ENCODE measurements at places on chromosomes 13 and 19. TPM values are rescaled to one million over a fixed set of nuclear protein-coding genes. Genes with fewer than 3 reads are reported as not detected.

- no peak for DNase-seq
These were observed 1623.4 kb upstream of the PRR20A start for GRCh38 chr13:55517312-55517711.

DNA sequence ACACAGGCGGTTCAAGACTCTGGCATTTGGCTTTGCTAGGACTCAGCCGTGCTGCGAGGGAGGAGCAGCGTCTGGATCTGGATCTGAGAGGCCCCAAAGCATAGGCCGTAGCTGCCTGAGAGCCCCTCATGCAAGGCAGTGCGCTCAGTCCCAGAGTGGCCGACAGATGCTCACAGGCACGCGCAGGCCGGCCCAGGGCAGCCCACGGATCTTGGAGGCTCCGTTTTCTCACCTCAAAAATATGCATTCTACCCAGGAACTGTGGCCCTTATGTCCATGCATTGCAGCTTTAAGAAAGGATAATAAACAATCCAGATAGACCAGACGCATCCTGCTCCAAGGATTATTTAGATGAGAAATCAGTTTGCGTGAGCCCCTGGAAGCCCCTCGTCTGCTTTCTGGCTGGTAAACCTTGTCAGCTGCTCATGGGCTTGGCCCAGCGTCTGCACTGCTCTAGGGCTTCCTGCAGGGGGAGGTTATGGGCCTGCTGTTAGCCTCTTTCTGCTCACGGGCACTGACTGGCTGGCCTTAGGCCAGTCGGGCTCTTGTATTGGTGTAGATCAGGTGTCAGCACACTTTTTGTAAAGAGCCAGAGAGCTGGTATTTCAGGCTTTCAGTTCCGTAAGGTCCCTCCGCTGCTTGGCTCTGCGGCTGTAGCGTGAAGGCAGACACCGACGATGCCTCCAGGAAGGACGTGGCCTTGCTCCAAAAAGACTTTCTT, 24.2 kb downstream of the TEX29 start:
- peak; percentile 91 for DNase-seq

DNA sequence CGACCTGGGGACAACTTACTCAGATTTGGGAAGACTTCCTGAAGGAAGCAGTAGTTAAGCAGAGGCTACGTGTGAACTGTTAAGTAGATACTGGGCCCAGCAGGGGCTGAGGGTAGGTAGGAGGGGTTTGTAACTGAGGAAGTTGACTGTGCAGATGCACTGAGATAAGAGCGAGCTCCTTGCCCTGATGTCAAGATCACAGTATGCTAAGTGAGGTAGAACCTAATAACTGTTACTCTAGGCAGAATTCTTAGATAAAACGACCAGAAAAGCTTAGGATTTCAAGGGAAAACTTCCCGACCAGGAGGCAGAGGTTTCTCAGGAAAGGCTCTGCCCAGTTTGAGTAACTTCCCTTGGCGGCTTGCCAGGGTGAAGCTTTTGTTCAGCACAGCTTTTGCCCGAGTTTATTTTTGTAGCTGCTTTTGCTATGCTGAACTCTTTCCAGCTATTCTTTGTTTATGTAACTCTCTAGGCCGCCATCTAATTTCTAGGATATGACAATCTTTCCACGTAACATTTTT, 632.1 kb downstream of the DIAPH3 start:
- DNase-seq, result peak; percentile 62

- DNase-seq, result no peak
These were observed 746.9 kb upstream of the PCDH9 start for GRCh38 chr13:67977066-67977465.

DNA sequence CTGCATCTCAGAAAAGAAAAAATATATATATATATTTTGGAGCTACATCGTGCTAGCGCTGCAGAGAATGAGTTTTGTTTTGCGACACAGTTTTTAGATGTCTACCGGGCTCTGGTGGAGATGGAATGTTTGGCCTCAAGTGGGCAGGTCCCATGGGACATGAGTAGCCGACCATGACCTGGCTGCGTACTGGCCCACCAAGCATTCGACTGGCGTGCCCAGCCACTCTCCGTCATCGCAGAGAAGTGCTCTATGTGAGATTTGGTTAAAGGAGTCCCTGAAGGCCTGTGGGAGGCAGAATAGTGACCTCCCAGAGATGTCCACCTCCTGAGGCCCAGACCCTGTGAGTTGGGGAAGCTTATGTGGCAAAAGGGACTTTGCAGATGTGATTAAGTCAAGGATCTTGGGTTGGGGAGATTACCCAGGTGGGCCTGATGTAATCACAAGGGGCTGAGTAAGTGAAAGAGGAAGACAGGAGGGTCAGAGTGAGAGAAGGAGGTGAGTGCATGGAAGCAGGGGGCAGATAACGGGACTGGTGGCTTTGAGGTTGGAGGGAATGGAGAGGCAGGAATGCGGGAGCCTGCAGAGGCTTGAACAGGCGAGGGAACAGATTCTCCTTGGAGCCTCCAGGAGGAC, 821 bp upstream of the LILRB4 start:
- DNase-seq, result peak; percentile 44

- no peak for DNase-seq
These were observed 249.1 kb downstream of the GPC5 start for GRCh38 chr13:91647361-91647990.

DNA sequence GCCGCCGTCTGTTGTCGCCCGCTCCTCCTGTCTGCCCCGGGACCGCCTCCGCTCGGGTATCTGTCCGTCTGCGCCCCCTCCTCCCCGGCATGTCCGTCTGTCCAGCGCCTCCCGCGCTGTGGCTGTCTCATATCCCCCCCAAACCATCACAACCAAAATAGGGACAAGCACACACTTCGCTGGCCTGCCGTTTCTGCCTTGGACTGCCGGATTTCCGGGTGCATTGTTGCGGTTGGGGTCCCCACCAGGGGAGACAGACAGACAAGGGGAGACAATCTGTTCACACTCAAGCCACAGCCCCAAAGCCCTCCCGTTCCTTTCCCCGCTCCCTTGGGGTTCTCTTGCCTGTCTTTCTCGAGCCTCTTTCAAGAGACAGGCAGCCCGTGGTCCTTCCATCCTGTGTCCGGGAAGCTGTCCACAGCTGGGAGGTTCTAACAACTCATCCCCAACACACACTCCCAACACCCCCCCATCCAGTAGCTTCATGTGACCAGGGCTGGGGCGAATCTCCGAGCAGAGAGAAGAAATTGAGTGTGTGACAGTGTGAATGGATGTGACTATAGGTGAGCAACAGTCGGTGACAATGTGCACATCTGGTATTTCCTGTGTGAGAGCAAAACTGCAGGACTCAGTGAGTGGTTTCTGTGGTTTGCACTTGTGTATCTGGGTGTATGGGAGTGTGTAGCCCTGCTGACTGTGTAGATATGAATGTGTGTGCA, 16.5 kb upstream of the FOSB start:
- no peak for DNase-seq

- peak; percentile 41 for DNase-seq
These were observed 442 bp upstream of the FGF14 start for GRCh38 chr13:102402290-102402689.

The PSG1 gene
- total RNA-seq, result not detected

The GPR180 gene
- 1.6 TPM for total RNA-seq

The CAPN12 gene
- 9.8 TPM for total RNA-seq
